ENCODE measurements at places on chromosomes 11 and 22. TPM values are rescaled to one million over a fixed set of nuclear protein-coding genes. Genes with fewer than 3 reads are reported as not detected.

The OR52H1 gene
- 0.76 TPM for total RNA-seq

The SMC1B gene
- total RNA-seq = under 0.01 TPM

The SYCE3 gene
- not detected for total RNA-seq

The B3GAT1 gene
- not detected for total RNA-seq

The ENTHD1 gene
- total RNA-seq = not detected

The MIOX gene
- not detected for total RNA-seq

The OR4X2 gene
- total RNA-seq = not detected

The P4HA3 gene
- 1.1 TPM for total RNA-seq

The OAF gene
- total RNA-seq = 9.9 TPM

The AGBL2 gene
- total RNA-seq = 6.4 TPM

The APOA5 gene
- total RNA-seq = not detected

The RAG1 gene
- total RNA-seq = 3.3 TPM

The CRYBA4 gene
- not detected for total RNA-seq

The CLTCL1 gene
- 6.3 TPM for total RNA-seq

The SRPRA gene
- 67.5 TPM for total RNA-seq

The EXPH5 gene
- total RNA-seq = 29.8 TPM

The PIK3C2A gene
- total RNA-seq = 68.5 TPM

The APOBEC3G gene
- 6.7 TPM for total RNA-seq

The OR4C3 gene
- not detected for total RNA-seq

The OR51B4 gene
- not detected for total RNA-seq

The MS4A1 gene
- not detected for total RNA-seq

The TECTA gene
- 0.79 TPM for total RNA-seq

The KRTAP5-9 gene
- total RNA-seq = not detected

The FOLR2 gene
- not detected for total RNA-seq

The BDNF gene
- total RNA-seq = 0.39 TPM

The FJX1 gene
- 6.5 TPM for total RNA-seq

The CHRM4 gene
- total RNA-seq = under 0.01 TPM

The KREMEN1 gene
- total RNA-seq = 18.9 TPM

The MAJIN gene
- not detected for total RNA-seq

The H19 gene
- 32,797 TPM for total RNA-seq

The SYT13 gene
- not detected for total RNA-seq

The SAA4 gene
- not detected for total RNA-seq

All from placental epithelial cell (primary cell).